NCI-H1417 treated with DMSO at 0.1 percent for 48 hours (cell line): ENCODE measurements at places on chromosomes 7 and 10.

DNA sequence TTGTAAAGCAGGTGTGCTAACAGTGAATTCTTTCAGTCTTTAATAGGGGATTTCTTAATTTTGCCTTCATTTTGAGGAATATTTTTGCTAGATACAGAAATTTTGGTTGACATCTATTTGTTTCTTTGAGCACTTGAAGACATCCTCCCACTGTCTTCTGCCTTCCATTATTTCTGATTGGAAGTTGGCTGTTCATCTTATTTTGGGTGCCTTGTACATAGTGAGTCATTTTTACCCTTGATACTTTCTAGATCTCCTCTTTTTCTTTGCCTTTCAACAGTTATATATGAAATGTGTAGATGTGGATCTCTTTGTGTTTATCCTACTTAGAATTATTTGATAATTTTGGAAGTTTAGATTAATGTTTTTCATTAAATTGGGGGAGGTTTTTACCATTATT lies 631.0 kb downstream of the AUTS2 start:
- DNase-seq: no peak

- no peak for DNase-seq
These were observed 65.3 kb upstream of the DKK1 start for GRCh38 chr10:52248697-52249306.

DNA sequence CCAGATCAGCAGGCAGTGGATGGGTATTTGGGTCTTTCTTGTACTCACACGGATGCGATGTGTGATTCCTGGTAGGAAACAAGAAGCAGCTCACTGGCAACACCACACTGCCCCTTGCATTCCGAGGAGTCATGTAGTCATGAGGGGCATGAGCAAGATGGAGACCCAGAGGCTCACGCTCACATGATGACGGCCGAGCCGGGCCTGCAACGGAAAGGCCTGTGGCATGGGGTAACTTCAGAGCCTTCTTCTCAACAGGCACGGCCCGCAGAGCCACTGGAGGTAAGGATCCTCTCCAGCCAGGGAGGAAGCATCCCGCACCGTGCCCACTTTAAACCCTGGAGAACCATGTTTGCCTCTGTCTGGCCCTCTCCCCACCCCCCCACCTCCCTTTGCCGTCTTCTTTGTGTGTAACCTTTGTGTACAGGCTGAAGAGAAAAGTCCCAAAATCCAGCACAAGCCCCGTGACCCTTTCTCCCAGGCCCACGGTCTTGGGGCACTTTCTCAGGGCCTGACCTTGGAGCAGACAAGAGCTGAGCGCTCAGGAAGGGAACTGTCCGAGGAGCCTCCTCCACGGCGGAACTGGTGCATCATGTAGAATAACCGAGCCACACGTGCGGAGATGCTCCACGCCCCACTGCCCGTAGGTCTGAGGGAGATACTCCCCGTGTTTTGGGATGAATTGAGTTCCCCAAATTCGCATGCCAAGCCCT lies 516.4 kb downstream of the DNAJB6 start:
- DNase-seq: no peak

- no peak for DNase-seq
These were observed 5.8 kb upstream of the ARHGAP22 start for GRCh38 chr10:48610585-48611093.

DNA sequence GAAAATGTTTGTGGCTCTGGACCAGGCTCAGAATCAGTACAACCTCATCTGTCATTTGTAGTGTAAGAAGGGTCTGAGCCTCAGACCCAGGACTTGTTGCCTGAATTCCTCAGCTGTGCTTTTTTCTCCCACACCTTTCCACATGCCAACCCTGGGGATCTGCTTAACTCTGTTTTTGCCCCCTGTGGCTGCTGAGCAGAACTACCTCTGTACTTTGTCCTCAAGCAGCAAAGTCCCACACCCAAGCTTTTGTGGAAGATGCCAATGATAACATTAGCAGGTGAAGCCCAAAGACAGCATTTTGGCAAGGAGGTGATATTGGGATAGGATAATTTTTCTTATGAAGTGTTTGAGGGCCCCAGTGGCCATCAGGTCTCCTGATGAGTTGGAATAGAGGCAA lies 5.8 kb upstream of the CYP2C18 start:
- DNase-seq: no peak

DNA sequence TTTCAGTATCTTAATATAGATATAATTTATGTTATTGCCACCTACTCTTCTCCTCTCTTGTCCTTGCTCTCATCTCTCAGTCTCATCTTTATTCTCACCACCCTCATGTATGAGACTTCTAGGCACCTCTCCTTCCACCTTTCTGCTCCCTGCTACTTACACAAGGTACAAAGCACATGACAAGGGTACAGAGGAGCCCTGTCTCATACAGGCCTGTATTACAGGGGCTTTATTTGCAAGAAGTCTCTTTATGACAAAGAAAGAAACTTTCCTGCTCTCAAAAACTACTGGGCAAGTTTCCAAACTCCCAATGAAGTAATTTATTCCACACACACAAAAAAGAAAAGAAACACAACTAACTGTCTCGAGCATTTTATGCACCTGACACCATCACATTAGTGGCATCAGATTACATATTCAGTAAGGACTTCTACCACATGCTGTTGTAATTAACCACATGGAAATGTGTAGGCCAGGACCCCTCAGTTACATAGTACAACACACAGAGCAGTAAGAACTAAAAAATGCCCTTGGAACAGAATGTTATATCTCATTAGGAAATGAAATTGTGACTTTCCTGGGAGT lies 253.1 kb downstream of the FZD1 start:
- DNase-seq: no peak

DNA sequence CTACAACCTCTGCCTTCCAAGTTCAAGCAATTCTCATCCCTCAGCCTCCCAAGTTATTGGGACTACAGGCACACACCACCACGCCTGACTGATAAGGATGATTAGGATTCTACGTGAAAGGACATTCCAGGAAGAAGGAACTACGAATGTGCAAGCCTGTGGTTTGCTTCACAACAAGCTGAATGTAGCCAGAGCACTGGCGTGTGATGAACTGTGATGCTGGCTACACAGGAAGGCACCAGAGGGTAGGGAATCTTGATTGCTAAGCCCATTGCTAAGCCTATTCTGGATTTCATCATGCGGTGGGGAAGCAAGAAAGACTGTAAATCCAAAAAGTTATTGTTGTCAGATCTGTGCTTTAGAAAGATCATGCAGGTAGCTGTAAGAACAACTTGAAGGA lies 72.3 kb upstream of the SRRM3 start:
- no peak for DNase-seq

GRCh38 chr7:105816266-105816843 lies 60.0 kb downstream of the ATXN7L1 start:
- no peak for DNase-seq

GRCh38 chr10:72250666-72251065 lies 23.1 kb upstream of the DDIT4 start:
- no peak for DNase-seq
